ENCODE measurements at places on chromosomes 11 and 22. TPM values are rescaled to one million over a fixed set of nuclear protein-coding genes. Genes with fewer than 3 reads are reported as not detected.

CABP4 gene
- total RNA-seq, result 0.17 TPM

DNA sequence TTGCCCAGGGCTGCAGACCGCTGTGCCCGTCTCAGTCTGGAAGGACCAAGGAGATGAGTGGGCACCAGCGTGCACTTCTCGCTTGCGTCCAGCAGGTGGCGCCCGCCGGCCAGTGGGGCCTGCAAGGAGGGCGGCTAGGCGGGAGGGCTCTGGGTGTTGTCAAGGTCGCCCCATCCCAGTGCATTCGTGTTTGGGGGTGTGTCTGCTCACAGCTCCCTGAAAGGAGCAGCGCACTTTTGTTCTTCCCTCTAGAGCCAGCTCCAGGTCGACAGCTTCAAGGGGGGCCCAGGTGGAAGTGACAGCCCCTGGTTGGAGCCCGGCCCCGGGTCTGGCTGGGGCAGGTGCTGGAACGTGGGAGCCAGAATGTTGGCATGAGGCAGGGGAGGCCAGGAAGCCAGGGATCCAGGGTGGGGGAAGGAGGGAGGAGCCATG is 23.4 kb upstream of the MPPED1 start:
- no peak for DNase-seq

PLAAT2 gene
- total RNA-seq, result not detected

DNA sequence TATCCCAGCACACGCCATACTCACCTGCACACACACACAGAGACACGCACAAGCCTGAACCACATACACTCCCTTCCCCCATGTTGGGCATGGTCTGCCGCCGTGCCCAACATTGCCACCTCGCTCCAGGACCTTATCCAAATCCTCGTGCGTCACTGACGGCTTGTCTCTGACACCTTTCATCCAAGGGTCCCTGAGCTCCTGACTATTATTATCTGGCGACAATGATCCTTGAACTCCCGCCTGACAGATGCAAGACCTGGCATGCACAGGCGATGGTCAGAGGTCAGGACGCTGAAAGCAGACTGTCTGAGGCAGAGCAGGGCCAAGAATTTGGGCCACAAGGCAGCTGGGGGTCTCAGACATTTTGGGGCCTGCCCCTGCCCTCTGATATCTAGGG is 4.2 kb downstream of the MB start:
- DNase-seq, result no peak

DNA sequence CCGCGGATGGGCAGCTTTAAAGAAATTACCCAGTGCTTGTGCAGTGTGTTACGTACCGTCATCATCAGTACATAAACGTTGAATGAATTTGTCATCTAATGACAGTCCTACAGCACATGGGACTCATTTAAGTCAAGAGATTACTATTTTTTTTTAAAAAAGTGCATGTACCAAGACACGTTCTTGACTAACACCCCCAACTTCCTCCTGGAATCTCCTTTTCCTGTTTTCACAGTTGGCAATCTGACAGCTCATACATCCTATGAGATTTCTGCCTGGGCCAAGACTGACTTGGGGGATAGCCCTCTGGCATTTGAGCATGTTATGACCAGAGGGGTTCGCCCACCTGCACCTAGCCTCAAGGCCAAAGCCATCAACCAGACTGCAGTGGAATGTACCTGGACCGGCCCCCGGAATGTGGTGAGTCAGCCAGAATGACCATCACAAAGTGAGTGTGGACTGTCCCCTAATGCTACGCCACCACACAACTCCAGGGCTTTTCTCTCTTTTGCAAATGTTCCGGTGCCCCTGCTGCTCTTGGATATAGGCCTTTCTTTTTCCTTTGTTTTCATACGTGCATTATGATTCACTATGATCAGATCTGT is 162.0 kb upstream of the SORL1-AS1 start:
- no peak for DNase-seq

- no peak for DNase-seq
These were observed 23.8 kb upstream of the TTC28 start for GRCh38 chr22:28703436-28703835.

GRCh38 chr11:27348340-27348873 is 14.6 kb downstream of the CCDC34 start:
- DNase-seq, result no peak

GRCh38 chr11:20026629-20027555 is 133.4 kb downstream of the DBX1 start:
- no peak for DNase-seq

OTOG gene
- total RNA-seq, result not detected

DNA sequence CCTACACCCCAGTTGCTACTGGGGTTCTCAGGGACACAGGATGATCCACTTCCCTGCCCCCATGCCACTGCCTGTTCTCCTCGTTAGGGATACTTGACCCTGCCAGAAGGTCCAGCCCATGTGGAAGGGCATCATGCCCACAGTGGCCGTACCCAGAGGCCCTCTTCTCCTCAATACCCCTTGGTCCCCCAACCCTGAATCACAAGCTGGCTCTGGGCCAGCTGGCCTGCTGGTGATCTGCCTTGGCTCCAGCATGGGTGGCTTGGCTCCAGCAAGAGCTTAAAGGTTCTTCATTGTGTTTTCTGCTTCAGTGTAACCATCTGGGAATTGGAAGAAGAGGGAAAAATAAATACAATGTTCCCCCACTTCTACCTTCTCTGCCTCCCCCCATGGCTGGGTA is 11.1 kb upstream of the TPBGL start:
- no peak for DNase-seq

NRGN gene
- not detected for total RNA-seq

DNA sequence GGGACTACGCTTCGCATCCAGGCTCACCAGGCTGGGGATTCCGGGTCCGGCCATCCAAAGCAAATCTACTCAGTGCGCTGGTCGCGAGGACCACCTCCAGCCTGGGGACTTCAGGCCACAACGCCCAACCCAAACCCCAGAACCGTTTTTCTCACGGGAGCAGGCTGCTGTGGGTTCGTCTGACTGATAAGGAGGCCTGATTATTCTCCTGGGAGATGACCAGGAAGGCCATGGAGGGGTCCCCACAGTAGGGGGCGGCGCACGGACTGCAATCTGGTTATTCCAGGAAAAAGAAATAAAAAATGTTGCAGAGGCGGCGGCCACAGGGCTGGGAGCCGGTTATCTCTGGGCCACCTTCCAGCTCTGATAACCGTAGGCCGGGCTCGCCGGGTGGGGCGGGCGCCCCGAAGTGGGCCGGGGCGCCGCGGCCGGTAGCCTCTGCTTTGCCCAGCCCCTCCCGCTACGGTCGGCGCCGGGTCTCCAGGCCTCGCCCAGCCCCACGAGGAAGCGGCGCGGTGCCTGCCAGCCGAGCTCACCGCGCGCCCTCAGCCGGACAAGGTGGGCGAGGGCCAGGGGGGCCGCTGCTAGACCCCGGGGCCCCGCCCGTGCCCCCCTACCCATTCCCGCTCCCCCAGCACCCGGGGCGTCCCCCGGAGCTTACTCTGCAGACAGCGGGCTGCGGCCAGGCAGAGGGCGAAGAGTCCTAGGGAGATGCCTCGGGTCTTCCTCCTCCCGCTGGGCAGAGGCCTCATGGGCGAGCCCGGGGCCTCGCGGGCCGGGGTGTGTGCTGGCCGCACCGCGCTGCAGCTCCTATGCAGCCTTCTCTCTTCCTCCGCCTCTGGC is 446 bp downstream of the VSTM5 start:
- no peak for DNase-seq

NCR3LG1 gene
- 10.1 TPM for total RNA-seq

LRRC10B gene
- not detected for total RNA-seq

TRIM68 gene
- total RNA-seq, result 21.9 TPM

ANO1 gene
- total RNA-seq, result 1.1 TPM

- no peak for DNase-seq
These were observed 751 bp upstream of the WNT7B start for GRCh38 chr22:45977551-45978274.

MMP27 gene
- not detected for total RNA-seq

DNA sequence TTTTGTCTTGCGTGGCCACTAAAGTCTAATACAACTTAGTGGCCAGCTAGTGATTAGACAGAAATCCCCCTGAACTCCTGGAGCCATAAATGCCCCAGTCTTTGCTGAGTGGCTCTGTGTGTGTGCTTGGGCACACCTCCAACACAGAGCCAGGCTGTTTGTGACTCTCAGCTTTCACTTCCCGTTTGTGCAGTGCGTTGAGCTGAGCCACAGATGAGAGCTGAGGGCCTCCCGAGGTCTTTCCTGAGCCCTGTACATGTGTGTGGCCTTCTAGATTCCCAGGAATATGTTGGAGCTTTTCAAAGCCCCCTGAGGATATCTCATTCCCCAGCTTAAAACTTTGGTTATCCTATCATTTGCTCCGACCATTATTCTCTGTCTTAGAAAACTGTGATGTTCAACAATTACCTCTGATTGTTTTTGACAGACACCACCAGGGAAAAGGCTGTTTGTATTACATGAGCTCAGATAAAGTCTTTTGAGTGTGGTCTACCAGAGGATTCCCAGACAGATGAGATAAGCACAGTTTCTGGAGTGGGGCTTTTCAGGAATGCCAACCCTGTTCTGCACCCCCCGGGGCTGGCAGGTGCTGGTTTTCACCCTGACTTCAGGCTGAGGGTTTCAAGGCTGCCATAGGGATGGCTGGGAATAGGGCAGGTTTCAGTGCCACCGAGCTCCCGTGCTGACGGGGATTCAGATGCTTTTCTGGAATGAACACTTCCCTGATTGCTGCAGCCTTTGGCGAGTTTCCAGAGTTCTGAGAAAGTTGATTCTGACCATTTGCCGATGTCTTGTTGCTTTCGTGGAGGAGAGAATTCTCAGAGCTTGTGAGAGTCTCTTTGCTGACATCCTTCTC is 23.8 kb downstream of the IGHMBP2 start:
- DNase-seq, result no peak

DAGLA gene
- 4.7 TPM for total RNA-seq

DNA sequence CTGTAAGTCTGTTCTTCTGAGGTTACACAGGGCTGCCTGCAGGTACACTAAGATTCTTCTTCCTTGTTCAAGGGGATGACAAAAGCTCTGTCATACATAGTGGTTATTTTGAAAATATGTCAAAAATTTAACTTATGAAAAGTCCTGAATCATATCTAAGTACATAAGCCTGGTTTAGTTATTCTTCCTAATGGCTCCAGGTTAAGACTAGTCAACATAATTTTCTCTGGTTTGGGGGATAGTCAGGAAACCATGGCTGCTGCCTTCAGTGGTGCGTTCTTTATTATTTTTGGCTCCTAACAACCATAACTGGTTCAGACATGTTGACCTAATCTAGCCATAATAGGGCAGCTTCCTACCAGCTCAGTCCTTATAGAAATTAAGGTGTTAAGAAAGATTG is 257.4 kb upstream of the DDI1 start:
- no peak for DNase-seq

SEPTIN5 gene
- 10.1 TPM for total RNA-seq

GRCh38 chr11:121057922-121058321 is 34.0 kb downstream of the TBCEL start:
- DNase-seq, result no peak

MPZL3 gene
- total RNA-seq, result 7.9 TPM

DNA sequence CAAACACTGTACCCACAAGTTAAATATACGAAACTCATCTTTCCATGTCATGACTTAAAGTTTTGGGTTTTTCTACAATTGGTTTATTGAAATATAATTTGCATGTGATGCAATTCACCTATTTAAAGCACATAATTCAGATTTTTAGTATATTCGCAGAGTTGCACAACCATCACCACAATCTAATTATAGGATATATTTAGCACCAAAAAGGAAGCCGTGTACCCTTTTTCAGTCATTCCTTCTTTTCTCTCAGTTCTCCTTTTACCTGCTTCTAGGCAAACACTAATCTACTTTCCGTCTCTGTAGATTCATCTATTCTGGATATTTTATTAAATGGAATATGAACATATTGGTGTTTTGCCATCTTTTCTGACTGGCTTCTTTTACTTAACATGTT is 1458.1 kb upstream of the TENM4 start:
- DNase-seq, result no peak

GRCh38 chr22:31055635-31056159 is 25.4 kb upstream of the SMTN start:
- peak; percentile 88 for DNase-seq

CYTH4 gene
- total RNA-seq, result not detected

GRCh38 chr11:128733440-128734102 is 39.7 kb downstream of the FLI1 start:
- no peak for DNase-seq

DNA sequence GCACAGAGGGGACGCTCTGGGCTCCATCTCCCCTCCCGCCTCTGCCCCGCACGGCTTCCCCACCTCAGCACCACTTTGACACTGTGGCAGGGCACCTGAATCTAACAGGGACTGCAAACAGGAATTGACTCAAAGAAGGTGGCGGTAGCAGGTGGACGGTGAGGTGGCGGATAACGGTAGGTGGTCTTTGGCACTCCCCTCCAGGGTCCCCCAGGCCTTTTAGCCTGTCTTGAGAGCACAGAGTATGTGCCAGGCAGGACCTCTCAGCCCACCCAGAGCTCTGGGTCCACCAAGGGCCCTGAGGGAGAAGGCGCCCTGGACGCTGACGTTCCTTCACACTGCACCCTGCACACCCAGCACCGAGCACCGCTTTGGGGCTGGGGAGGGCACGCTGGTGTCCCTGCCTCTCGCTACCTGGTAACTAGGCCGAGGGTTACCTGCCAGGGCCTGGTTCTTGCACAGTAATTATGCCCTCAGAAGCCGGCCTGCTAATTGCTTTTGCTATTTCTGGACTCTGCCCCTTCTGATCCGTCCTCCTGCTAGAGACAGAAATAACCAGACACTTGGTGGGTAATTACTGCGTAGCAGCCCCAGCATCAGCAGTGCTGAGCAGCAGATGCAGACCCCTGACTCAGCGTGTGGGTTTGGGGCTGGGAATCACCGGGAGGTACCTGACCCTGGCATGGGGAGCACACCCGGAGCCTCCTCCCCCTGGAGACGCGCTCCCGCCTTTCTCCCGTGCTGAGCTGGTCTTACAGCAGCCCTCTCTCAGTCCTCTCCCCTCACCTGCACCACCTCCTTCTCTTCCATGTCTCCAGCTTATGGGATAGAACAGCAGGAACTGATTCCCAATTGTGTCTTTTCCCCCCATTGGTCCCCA is 103.3 kb upstream of the B3GAT1 start:
- DNase-seq, result no peak

ANKK1 gene
- 0.50 TPM for total RNA-seq

DNA sequence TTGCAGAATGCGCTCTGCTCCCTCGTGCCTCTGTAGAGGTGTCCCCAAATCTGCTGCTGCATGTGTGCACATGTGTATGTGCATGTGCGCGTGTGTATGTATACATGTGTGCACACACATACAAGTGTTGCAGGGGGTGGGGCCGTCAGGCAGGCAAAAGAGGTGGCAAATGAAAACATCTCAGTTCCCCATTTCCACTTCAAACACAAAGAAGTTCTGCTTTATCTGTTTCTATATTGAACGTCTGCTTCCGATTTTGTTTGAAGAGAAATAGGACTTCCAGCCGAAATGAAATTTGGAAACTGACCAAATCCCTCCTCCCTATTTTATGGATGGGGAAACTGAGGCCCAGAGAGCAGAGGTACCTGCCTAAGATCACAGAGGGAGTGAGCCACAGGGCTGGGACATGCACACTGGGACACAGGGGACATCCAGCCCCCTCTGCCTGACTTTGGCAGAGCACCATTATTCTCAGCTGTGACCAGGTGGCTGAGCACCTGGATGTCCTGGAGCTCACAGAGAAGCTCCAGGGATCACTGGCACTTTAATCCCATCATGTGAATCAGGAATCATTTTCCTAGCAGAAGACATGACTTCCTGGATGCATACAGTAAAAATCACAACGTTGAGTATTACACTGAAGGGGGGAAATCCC is 41.2 kb upstream of the ALX4 start:
- no peak for DNase-seq

Data from kidney epithelial cell (primary cell).